ENCODE measurements at places on chromosomes 7 and 10.

DNA sequence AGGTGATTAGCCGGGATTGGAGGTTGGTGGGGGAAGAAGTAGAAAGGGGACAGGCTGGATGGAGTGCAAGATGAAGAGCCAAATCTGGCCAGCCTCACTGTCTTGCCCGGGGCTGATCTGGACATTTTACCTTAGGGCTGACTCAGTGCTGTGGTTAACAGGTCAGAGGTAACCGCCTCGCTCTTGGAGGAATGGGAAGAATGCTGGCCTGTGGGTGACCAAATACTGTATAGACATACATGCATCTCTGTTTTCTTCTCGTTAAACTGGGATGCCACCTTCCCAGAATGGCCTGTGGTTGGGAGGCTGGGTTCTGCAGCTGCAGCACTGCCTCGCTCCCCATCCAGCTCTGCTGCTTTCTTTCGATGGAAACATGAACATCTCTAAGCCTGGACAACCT lies 120.0 kb downstream of the SEC23IP start:
- no peak for DNase-seq

DNA sequence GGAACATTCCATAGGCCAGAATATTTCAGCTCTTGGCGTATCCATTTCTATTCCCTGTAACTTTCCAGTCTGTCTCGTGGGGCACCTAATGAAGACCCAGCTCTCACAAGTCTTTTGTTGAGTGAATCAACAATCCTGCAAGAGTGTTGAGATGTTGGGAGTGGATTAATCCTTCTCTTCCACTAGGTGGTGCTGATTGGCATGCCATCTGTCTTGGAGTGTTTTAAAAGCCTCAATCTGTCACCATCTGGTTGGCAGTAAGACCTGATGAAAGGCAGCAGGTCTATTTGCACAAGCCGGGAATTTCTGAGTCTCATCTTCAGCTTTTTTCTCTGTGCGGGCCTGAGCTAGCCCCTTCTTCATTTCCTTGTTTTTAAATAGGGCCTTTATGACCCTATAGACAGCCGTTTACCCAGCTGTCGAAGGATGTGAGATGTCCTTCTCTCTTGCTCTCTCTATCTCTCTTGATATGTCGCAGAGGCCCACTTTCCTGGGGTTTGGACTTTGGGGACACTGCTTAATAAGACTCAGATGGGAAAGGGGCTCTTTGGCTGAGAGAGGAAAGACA lies 180.5 kb downstream of the ZNF365 start:
- DNase-seq, result peak; percentile 37

DNA sequence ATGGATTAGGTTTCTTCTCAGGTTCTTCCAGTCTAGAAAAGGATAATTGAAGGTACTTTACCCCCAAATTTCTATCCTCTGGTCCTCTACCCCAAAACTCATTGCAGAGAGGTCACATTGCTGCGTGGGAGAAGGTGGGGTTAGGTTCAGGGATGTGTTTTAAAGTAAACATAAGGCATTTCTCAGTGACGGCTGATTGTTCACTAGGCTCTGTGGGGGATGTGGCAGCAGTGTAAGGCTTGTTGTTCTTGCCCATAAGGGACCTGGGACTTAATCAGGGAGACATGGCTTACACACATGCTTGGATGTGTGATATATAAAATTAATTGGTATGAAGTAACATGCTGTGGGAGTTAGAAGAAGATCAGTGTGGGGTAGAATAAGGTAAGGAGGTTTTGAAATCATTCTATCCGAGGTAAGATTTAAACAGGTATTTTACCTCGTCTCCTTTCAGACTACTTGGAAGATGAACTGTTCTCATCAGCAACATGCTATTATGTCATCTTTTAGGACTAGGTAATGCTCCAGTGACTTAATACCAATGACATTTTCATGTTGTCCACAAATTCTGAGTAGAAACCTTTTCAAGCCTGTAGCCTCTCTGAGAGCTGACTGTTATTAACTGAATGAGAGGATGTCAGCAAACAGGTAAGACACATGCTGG lies 6.6 kb downstream of the CCDC126 start:
- no peak for DNase-seq

GRCh38 chr7:156257904-156258303 lies 382.7 kb upstream of the RNF32 start:
- DNase-seq, result no peak

- no peak for DNase-seq
Measured at GRCh38 chr7:158187694-158187994, 400.0 kb downstream of the PTPRN2 start.

DNA sequence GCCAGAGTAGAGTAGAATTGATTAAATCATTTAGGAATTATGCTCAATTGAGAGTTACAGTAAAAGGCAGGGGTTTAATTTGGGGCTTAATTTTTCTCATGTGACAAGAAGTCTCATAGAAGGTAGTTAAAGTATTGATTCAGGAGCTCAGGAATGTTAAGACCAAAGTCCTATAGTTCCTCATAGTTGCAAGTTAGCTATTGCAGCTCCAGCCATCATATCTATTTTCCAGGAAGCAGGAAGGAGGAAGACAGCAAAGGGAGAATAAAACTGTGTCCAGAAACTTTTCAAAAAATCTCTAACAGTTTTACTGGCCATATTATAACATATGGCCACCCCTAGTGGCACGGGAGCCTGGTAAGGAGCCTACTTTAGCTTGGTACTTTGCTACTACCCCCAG lies 97.0 kb upstream of the RPA3 start:
- DNase-seq, result no peak

- DNase-seq, result no peak
Measured at GRCh38 chr7:159196584-159196983, 51.9 kb upstream of the VIPR2 start.

- DNase-seq, result no peak
Measured at GRCh38 chr10:72318418-72319262, 36.1 kb downstream of the DNAJB12 start.

DNA sequence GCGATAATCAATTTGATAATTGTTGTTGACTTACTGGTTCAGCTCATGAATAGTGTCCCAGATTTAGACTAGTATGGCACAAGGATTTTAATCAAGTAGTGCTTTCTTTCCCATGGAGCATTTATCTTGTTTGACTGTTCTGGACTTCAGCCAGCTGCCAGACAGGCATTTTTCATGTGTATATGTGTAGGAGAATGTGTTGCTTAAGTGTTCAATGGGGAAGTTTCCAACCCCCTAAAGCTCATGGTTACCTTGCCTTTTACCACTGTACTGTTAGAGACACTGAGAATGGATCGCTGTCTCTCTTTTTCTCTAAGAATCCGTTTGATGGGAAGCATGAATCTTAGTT lies 103.9 kb downstream of the LRRC4 start:
- DNase-seq, result no peak

- DNase-seq, result peak; percentile 71
Measured at GRCh38 chr10:112314822-112315474, 31.7 kb downstream of the TECTB start.

GRCh38 chr7:113371416-113372043 lies 253.2 kb upstream of the SMIM30 start:
- DNase-seq, result no peak

- DNase-seq, result no peak
Measured at GRCh38 chr10:47026301-47027107, 115.3 kb downstream of the PTPN20 start.

DNA sequence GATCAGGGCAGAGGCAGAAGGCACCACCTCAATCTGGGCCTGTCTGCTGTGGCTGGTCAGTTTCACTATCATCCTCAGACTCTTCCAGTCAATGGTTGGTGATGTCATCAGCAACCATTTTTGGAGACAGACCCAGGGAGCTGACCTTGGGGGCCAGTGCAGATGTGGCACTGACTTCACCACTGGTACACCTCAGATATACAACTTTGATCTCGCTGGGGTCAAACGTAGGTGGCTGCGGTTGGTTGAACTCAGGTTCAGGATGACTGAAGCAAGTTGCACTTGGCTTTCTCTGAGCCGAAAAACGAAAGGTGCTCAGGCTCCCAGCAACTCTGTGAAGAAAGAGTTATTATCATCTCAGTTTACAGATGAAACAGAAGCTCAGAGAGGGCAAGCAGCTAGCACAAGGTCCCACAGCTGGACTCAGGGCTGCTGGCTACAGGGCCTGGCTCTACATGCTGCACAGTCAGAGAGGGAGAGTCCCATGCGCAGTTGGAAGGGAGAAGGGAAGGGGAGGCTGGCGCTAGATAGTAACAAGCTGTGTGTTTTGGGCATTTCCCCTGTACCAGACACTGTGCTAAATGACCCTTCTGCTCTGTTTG lies 27.2 kb downstream of the ANKRD16 start:
- DNase-seq, result peak; percentile 28

- no peak for DNase-seq
Measured at GRCh38 chr7:106384373-106384772, 99.6 kb upstream of the NAMPT start.

- no peak for DNase-seq
Measured at GRCh38 chr7:142807855-142808460, 37.2 kb downstream of the PRSS2 start.

DNA sequence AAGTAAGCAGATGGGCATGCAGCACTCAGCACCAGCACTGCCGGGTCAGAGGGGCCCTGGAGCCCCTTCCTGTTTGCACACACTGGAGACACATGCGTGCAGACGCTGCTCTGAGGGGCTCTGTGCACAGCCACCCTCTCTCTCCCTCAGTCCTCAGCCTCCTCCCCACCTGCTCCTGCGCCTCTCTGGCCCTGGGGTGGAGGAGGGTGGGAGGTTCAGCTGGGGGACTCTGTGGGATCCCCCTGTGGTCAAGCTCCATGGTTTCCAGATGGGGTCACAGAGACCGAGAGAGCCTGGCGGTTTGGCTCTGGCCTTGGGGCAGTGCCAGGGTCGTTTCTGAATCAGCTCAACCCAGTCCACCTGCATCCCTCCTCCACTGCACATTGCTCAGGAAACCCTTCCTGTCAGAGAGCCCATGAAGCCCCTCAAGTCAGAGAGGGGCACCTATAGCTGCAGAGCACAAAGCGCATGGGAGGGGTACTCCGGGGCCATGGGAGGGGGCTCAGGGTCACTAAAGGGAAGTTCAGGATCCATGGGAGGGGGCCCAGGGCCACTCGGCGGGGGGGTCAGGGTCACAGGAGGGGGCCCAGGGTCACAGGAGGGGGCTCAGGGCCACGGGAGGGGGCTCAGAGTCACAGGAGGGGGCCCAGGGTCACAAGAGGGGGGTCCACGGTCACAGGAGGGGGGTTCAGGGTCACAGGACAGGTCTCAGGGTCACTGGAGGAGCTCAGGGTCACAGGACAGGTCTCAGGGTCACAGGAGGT lies 161.7 kb downstream of the ADARB2 start:
- no peak for DNase-seq

- DNase-seq, result no peak
Measured at GRCh38 chr10:113473851-113474250, 79.0 kb upstream of the HABP2 start.

DNA sequence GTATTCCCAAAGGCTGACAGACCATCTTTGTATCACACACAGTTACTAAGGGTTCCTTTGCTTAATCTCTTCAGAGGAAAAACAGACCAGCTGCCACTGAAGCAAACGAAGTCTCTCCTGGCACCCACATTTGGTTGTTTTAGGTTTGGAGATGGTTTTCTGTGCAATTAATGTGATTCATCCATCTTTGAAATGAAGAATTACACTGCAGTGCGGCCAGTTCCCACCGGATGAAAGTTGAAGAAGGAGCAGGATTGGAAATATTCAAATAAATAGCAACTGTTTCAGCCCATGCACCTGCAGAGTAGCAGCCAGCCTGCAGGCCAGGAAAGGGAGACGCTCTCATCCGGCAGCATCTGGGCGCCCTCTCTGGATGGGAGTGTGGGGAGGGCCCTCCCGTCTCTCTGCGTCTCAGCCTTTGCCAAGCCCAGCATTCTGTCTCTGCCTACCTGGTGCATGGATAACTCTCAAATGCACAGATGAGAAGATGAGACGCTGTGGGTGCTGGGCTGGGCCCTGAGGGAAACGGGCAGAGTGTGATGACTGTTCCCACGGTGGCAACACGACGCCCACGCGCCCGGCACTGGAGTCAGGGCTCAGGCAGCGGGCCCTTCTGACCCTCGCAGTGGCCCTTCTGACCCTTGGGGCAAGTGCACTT lies 214.0 kb downstream of the PTPRN2 start:
- no peak for DNase-seq

DNA sequence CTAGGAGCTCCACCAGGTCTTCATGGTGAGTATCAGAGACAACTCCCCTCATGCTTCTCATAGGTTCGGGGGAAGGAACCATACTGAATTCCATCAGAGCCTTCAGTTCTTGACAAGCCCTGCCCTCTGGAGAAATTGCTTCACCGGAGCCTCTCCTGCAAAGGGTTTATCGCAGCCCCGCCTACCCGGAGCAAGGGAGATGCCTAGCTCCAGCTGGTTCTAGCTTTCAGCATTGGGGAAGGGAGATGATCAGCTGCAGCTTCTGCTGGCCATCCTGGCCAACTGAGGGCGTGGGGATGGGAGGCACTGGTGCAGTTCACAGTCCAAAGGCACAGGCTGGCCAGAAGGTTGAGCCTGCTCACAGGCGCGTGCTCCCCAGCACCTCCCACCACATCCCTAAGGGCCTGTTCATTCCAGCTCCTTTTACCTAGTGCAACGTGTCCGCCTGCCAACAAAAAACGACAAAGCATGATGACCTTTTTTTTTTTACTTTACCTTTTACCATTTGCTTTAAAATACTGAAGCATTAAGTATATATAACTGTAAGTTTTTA lies 31.2 kb downstream of the LANCL2 start:
- DNase-seq, result no peak

GRCh38 chr10:71893258-71893815 lies 42.3 kb upstream of the PSAP start:
- DNase-seq, result no peak

DNA sequence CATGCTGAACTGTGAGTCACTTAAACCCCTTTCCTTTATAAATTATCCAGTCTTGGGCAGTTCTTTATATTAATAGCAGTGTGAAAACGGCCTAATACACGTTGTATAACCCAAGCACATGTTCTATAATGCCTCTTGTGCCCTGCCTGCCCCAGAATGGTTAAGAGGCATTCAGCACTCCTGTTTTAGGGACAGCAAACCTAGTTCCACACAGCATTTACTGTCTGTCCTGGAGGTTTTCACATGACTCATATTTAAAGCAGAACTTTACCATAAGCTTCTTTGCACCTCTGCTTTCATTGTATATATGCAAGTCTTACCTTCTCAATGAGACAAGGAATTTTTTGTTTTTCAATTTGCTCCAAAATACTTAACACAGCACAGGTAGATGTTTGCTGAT lies 144.8 kb downstream of the ICA1 start:
- DNase-seq, result no peak

DNA sequence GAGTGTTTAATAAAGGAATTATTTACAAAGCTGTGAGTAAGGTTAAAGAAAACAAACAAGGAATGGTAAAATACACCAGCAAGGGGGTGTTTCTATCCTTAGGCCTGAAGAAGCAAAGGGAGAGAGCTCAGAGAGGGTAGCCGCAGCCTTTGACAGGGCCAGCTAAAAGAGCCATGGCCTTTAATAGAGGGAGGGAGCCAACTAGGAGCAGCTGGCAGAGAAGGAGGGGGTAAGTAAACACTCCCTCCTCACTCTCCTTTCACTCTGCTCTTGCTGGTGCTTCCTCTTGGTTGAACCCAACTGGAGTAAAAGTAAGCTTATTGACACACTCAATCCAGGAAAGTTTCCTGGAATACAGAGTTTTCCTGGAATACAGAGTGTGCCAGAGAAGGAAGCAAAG lies 87.5 kb downstream of the CH25H start:
- DNase-seq, result no peak
